ENCODE measurements at places on chromosomes 2 and 18.

- DNase-seq, result no peak
Observed at GRCh38 chr2:164984428-164984827, 29.1 kb upstream of the SLC38A11 start.

GRCh38 chr18:4284528-4284927 lies 170.6 kb downstream of the DLGAP1 start:
- DNase-seq, result no peak

DNA sequence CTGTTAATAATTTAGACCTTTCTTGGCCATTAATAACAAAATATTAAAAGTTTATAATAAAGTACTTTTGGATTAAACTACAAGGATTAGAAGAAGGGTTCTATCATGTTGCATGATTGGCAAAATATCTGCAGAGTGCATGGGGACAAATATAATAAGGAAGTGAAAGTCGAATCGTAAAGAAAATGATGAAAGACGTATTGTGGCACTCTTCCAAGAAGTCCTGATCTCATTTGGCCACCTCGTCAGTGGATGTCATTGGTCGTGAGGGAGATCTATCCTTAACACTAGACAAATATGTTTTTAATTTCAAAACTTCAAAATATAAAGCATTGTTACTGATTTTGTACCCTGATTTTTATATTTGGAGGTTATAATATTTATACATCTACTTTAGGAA lies 197.7 kb upstream of the STON1 start:
- no peak for DNase-seq

DNA sequence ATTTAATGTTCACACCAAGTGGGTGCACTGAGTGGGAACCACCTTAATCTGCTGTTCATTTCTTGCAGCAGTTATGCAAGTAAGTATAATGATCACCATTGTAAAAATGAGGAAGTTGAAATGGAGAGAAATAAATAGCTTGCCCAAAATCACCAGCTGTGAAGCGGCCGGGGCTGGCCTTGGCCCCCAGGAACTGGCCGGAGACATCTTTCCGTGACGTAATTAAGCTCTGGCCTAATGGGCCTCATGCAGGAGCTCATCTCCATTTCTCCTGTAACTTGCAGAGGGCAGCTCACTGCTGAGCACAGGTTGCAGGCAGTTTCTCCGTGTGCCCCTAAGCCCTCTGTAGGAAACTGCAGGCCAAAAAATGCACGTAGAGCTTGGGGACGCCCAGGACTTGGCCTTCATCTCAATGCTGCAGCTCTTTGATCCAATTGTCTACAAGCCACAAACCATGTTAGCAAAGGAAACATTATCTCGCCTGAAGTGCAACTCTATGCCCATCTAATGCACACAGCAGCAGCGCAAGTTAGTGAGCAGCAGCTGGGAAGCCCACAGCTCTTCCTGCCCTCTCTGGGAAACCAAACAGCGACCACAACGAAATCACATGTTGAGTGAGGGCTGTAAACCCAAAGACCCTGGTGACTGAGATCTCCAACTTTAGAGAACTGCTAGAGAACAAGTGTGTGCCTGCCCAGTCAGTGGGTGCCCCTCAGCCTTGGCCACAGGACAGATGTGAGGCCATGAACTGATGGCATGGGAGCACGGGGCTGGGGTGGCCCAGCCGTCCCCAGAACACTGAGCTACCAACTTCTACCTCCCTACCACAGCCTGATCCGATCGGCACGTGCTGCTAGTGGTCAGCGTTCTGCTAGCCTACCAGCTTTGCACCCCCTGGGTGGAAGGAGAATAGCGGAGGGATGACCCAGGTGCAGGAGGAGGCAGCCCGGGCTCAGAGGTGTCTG lies 28.8 kb downstream of the APCDD1 start:
- DNase-seq, result no peak

- no peak for DNase-seq
Observed at GRCh38 chr2:157822993-157823392, 53.1 kb downstream of the ACVR1 start.

DNA sequence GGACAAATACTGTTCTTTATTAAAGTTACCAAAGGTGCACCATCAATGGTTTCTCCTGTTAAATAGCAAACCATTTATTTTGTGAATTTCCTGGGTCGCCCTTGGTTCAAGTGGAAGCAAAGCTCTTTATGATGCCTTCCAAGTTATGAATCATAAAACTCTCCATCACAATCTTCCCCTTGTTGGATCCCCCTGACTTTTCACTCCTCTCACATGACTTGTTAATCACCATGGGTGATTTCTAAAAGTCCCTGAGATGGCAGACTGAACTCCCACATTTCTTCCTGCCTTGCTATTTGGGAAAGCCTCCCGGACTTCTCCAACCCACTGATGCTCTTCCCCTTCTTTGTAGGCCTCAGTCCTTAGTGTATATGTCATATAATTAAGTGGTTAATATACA lies 176.0 kb downstream of the THADA start:
- no peak for DNase-seq

- DNase-seq, result no peak
Observed at GRCh38 chr18:24878289-24878688, 417.9 kb downstream of the HRH4 start.

DNA sequence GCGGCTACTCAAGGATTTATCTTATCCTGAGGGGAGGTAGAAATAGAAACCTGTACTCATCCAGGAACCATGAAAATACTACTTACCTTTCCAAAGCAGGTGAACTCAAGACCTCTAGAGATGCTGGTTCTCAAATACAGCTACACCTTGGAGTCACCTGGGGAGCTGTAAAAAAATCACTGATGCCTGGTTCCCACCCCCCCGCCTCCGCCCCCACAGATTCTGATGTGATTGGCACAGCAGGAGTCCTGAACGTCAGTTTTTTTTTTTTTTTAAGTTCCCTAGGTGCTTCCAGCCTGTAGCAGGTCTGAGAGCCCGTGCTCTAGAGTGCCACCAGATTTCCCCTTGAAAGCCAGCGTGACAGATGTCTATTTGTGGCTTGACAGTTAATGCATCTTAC lies 113.6 kb downstream of the MRO start:
- peak; percentile 27 for DNase-seq

GRCh38 chr2:30164131-30164925 lies 17.5 kb downstream of the YPEL5 start:
- DNase-seq, result no peak

- no peak for DNase-seq
Observed at GRCh38 chr18:56545464-56545863, 92.9 kb downstream of the TXNL1 start.

DNA sequence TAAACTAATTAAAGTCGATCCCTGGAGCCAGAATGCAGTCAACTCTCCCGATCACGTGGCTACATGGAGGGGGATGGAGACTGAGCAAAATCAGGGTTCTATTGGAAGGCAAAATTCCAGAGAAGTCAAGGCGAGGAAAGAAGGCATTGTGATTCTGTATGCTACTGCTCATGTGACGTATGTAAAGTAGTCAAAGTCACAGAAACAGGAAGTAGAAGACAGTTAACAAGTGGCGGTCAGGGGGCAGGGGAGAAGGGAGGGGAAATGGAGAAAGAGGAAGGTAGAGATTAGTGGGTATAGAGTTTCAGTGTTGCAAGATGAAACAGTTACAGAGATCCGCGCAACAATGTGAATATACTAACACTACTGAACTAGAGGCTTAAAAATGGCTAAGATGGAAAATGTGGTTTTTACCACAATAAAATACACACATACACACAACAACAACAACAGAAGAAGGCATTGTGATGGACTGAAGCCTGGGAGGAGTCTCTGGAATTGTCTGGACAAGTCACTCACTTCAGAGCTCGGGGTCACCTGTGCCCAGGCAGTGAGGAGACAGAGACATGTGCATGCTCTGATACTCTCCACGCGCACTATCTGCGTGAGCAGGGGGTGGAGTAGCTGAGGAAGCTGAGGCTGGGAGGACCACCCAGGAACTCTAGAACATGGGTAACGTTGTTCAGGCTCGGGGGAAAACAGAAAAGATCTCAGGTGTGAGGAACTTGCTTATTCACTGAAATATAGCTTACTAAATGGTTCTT lies 89.9 kb upstream of the CDCA7 start:
- no peak for DNase-seq

DNA sequence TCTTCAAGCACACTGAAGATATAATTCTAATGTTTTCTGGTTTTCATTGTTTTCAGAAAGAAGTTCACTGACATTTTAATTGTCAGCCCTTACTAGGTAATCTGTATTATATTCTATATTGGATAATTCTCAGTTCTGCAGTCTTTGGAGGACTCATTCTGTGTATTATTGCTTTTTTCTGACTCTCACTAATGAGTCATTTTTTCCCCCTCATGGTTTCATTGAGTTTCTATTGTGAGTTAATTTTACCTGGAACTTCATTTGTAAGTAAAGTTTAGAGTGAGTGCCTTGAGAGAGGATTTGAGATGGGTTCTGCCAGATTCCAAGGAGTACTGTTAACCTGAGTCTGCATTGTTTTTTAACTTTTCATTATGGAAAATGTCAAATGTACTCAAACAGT lies 90.4 kb upstream of the LYPD1 start:
- DNase-seq, result no peak

DNA sequence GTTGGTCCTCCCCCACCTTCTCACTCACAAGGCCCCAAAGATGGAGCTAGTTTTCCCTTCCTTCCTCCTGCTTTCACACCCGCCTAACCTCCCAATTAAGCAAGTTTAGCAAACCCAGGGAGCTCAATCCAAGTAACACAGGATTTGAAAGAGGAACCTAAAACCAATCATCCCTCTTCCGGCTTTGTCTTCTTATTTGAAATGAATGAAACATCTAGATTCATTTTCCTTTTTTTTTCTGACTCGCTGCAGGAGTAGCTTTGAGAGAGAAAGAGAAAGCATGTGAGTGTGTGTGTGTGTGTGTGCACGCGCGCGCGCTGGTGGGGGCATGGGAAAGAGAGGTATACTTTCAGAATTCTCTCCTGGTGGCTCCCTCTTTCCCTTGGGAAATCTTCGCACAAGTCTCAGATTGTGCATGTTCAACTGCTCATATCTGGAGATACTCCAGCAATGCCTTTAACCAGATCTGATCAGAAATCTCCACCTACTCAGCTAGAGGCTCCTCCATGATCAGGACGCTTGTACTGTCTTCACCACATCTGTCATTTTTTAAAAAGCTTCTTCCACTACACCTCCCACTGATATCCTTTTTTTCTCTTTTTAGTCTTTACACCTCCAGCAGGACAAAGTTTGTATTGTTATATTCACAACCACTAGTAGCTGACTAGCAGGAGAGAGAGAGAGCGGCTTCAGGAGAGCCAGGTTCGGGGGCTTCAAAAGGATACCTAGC lies 1.7 kb downstream of the SLC8A1 start:
- no peak for DNase-seq

DNA sequence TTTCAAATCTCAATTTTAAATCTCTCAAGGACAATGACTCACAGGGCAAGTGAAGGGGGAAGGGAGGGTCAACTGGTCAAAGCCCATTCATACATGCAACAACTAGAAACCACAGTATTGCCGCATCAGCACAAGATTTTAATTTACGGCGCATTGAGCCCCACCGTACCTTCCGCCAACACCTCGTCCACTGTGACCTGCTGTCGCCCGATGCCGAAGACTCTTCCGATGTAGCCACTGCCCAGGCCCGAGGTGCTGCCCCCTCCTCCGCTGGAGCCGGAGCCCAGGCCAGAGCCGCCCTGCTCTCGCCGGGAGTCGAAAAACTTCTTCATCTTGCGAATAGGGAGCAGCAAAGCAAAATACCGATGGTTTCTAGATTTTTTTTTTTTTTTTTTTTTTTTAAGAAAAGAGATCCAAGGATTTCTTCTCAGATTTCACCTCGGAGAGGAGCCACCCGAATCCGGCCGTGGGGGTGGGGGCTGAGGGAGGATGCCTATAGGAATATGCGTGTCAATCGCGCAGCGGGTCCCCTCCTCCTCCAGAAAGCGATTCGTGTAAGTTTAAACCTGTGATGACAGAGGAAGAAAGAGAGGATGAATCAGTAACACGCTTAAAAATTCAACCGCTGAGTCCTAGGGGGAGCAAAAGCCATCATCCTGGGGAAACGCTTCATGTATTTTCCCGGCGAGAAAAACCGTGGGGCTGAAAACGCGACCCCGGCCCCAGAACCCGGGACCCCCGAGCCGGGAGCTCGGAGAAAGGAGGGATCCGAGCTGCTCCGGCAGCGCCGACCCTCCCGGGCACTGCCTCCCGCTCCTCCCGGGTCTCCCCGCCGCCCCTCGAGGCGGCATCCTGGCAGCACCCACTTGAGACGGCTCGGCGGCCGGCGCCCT lies 584 bp downstream of the AAK1 start:
- DNase-seq, result no peak

GRCh38 chr2:80255918-80256781 lies 48.4 kb downstream of the LRRTM1 start:
- no peak for DNase-seq

DNA sequence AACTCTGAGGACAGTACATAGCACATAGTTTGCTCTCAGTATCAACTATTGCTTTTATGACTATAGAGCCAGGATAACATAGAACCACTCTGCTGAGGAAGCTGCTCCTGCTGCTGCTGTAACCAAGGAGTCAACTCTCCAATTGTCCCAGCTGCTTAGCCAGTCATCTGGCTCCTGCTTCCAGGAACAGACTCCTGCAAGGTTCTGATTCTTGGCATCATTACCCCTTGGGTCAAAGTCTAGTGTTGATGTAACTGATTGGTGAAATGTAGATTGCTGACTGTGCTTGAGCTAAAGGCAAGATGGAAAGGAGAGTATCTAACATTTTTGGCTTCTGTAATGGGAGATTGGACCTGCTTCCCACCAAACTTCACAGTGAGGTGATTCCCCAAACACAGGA lies 261.9 kb upstream of the FSHR start:
- DNase-seq, result no peak

DNA sequence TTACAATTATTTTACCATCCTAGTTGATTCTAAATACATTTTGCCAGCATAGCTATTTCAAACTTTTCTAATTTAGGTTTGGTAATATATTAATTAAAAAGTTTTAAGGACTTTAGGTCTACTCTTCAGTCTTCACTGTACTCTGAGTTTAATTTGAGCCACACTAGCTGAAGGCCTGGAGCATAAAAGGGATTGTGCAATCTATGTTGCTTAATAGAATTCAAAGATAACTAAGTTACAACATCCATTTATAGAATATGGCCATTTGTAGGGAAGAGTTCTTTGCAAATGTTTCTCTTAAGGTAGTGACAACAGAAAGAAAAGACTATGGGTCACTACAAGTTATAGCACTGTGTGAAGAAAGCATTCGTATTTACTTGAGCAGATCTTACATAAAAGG lies 702.2 kb upstream of the NRXN1 start:
- no peak for DNase-seq

DNA sequence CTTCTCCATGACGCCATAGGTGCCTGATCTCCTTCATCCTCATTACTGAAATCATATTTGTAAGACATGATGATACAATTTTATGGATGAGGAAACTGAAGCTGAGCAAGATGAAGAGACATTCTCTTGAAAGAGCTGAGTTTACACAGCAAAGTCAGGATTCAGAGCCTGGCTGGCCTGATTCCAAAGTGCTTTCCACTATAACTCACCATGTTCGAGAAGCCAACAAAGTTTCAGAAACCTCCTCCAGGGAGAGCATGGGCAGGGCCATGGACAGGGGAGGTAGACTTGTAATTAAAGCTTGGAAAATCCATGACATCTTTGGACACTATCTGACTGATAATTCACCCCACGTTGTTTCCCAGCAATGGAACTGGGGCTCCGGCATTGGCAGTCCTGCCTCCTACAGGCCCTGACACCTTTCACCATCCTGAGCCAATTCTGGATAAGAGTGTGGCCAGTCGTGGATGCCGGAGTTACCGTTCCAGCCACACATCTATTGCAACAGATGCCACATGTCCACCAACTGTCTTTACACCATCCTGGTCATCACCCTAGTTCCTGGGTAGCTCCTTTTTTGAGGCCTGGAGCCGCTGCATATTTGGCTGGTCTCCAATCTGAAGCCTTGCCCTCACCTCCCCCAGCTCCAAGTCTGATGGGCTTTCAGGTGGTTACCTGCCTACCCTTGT lies 85.0 kb upstream of the PPP1CB start:
- DNase-seq, result no peak

Measured in NCI-H2107 (cell line).